ENCODE measurements at places on chromosomes 3 and 15.

DNA sequence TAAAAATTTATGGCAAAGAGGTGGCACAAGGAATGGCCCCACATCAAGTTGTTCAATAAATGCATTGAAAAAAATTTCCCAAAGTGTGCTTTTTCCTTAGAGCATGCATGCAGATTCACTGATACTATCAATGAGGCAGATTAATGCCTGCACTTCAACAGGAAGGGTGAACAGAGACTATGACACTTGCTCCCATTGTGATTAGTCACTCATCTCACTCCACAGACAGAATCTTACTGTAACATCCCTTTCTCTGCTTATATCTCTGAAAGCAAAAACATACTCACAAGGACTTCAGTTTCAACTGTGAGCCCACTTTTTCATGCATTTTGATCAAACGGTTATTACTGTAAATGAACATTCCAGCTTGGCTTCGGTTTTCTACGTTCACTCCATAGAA lies 60.9 kb downstream of the MORC1 start:
- DNase-seq = no peak

- DNase-seq = no peak
These were observed 134.1 kb downstream of the MBNL1 start for GRCh38 chr3:152402695-152403451.

- no peak for DNase-seq
These were observed 9.2 kb upstream of the HLTF start for GRCh38 chr3:149095487-149095886.

GRCh38 chr3:9503283-9503682 lies 50.3 kb downstream of the LHFPL4 start:
- peak; percentile 42 for DNase-seq

GRCh38 chr3:178646186-178646862 lies 110.1 kb downstream of the KCNMB2 start:
- DNase-seq = no peak

DNA sequence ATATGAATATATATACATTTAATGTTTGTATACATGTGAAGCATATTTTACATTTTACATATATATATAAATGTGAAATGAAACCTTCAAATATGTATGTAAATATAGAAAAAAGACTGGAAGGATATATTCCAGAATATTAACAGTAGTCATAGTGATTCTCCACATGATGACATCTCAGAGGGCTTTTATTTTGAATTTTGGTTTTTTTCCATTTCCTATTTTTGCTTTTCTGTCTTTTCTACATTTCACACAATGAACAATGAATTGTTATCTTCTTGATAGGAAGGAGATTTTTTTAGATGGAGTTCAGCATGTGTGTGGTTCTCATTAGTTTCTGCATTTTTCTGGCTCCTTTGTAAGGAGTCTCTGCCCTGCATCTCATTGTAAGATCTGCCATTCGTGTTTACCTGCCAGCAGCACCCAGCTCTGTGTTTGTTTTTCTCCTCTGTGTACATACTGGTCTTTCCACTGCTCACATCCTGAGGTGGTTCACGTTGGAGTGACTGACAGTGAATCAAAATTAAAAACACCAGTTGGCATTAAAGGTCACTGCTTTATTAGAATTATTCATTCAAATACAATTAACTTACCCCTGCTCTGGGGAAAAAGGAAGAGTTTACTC lies 425.3 kb upstream of the MDFIC2 start:
- no peak for DNase-seq

DNA sequence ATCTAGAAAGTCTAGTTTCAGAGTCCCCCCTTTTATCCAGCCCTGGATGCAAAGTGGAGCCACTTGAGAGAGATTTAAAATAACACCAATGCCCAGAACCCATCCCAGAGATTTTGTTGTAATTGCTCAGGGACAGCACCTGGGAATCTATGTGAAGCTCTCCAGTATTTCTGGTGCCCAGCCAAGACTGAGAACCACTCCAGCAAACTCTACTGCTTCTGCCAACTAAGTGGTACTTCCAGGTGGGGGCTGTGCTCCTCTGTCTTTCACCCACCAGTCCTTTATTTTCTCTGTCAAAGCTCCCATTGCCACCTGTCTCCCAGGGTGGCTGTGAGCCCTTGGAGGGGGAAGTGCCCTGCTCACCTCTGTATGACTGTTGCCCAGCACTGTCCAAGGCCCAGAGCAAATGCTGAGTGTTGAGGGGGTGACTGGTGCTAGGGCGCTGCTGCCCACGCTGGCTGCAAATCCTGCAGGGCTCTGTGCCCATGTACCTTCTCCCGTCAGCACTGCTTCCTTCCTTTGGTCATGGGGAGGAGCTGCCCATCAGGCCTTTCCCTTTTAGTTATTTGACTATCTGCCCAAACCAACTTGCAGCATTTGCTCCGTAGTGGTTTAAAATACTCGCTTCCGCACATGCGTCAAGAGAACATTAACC lies 9.4 kb downstream of the CLSTN2 start:
- DNase-seq = no peak

- no peak for DNase-seq
These were observed 78.1 kb upstream of the EOMES start for GRCh38 chr3:27800261-27800660.

DNA sequence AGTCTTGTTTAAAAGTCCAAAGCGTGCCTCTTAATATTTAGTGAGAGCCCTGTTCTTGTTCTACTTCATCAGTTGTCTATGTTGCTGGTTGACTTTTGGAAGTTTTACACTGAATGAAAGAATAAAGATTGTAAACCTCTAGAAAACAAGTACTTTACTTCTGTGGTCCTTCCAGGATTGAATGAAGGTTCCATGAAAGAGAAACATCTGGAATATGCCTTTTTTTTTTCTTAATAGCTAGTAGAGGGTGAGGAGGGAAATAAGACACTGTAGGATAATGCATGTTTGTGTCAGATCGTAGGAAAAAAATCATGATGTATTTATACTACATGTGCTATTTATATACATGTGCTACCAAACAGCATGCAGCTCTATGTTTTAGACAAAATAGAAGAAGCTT lies 203.0 kb downstream of the GHSR start:
- DNase-seq = no peak

- DNase-seq = no peak
These were observed 5.1 kb upstream of the MTHFS start for GRCh38 chr15:79901958-79902357.

GRCh38 chr15:52706091-52706490 lies 26.9 kb upstream of the ATOSA start:
- DNase-seq = no peak

GRCh38 chr15:36362509-36362915 lies 216.9 kb upstream of the CDIN1 start:
- DNase-seq = no peak

DNA sequence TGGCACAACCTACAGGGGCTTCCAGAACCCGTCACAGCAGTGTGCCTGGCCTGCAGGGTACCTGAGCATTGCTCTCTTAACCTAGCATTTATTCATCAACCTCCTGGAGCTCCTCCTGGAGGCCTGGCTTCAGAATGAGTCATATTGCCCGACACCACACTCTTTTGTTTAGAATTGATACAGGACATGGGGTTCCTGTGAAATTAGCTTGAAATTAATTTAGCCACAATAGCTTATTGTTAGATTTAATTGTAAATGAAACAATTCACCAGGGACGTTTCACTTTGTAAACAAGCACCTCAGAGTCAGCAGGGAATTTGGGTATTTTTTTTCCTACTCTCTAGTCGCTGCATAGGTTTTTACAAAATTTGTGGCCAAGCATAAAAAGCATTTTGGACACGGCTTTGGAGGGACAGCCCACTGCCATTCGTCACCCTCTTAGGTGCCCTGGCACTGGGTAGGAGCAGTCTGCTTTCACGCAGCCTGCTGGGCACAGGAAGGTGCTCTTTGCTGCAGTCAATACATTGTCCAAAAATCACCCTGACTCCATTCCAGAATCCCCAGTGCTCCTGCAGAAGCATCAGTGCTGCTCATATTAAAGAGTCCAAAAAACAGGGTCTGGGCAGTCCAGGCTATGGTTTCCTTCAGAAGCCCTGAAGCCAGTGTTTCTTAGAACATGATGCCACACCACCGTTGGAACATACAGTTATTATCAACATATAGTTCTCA lies 60.8 kb upstream of the MEF2A start:
- DNase-seq = no peak
